ENCODE measurements at places on chromosomes 5 and 9.

- peak; percentile 52 for DNase-seq
These were observed 33.8 kb upstream of the ANXA2R start for GRCh38 chr5:43073597-43074546.

GRCh38 chr5:132770476-132771159 lies 6.4 kb downstream of the SEPTIN8 start:
- DNase-seq: no peak

GRCh38 chr5:23208959-23209431 lies 298.4 kb upstream of the PRDM9 start:
- no peak for DNase-seq

GRCh38 chr9:100602342-100602801 lies 24.5 kb downstream of the CAVIN4 start:
- no peak for DNase-seq

DNA sequence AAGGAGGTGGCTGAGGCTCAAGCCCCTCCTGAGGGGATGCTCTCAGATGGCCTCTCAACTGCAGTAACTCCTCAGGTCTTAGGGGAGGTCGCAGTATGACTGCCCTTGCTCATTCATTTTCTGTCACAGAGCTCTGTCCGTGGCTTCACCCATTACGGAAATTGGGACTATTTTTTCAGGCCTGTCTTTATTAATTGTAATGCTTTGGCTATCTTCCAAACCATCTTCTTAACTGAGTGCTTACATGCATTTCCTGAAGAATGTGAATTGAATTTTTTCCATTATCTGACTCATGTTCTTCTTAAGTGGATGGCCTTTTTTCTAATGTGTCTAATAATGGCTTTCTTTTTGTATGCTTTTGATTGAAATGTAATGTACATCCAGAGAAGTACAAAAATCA lies 36.4 kb upstream of the SV2C start:
- DNase-seq: no peak

- DNase-seq: no peak
These were observed 11.9 kb downstream of the APBA1 start for GRCh38 chr9:69660304-69660703.

DNA sequence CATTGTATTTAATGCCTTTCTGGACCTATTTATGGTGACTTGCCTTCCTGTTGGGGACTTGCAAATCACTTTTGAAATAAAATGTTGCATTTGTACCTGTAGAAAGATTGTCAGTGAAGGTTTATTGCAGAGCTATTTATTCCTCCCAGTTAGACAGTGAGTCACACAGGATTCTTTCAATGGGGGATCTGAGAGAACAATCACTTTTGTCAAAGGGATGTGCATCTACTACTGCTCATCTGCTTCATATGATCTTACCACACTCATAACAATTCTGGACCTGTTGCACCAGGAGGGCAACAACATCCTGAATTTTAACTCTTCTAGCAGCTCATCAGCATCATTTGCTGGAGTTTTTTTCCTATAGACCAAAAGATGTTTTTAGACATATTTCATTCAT lies 66.8 kb downstream of the FBXL7 start:
- no peak for DNase-seq

- no peak for DNase-seq
These were observed 732 bp downstream of the SNAPC3 start for GRCh38 chr9:15423231-15423985.

- peak; percentile 46 for DNase-seq
These were observed 474 bp downstream of the HMGCR start for GRCh38 chr5:75337366-75338021.

GRCh38 chr5:170252720-170253350 lies 20.1 kb downstream of the C5orf58 start:
- DNase-seq: no peak

- DNase-seq: peak; percentile 65
These were observed 83.4 kb downstream of the SH3PXD2B start for GRCh38 chr5:172370648-172371545.

- DNase-seq: no peak
These were observed 153.9 kb downstream of the PRELID2 start for GRCh38 chr5:145681216-145681615.

GRCh38 chr9:81753436-81753835 lies 64.1 kb upstream of the TLE1 start:
- DNase-seq: no peak

DNA sequence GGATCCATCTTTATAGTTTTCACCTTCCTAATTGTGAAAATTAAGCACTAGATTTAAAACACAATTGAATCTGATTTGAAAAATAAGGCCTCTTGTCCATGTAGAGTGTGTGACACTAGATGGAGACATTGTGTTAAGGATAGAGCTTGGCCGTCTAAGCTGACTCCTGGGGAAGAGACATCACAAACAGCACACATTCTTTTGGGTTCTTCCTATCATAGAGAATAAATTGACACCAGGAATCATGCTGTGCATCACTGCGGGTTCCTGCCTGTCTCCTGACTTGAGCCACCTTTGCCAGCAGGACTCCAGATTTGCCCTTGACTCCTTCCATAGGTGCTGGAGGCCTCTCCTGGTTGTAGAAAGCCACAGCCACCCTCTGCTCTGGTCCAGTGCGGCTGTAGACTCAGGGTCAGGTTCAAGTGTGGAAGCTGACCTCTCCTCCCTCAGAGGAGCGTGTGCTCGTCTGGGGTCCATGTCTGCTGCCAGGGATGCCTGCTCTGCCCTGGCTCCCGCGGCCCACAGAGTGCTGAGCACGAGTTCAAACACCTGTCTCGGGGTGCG lies 11.2 kb downstream of the ROPN1L start:
- no peak for DNase-seq

DNA sequence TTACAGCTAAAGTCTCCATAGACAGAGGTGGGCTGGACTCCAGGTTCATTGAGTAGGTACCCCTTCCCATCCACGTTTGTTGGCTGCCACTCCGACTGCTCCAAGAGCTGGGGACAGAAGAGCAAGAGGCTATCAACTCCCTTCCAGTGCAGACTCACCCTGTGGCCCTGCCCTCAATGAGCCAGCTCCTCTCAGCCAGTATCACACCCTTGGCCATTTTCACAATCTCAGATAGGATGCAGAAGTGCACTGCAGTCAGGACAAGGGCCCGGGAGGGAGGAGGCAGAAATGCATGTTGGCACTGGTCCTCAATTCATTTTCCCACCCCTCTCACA lies 6.2 kb downstream of the IRF1 start:
- peak; percentile 20 for DNase-seq

GRCh38 chr5:134417707-134418106 lies 6.0 kb upstream of the CDKN2AIPNL start:
- DNase-seq: no peak

DNA sequence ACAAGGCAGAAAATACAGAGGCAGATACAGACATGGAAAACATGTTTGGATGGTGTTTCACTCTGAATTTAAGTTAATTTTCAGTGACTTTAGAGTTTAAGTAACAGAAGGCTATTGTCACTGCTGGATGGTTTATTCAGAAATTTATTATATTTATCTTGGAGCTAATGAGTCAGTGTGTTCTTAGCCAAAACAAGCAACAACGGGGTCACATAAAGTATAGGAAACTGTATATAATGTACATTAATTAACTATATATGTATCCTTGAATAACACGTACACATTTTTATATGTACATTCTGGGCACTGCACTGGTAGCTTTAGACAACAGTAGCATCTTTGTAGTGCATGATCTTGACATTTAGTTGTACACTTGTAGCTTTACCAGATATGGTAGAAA lies 30.7 kb downstream of the CYLC2 start:
- DNase-seq: no peak

- no peak for DNase-seq
These were observed 302.4 kb downstream of the PDE4D start for GRCh38 chr5:59591162-59591561.

GRCh38 chr9:99231711-99232110 lies 9.6 kb downstream of the SEC61B start:
- DNase-seq: peak; percentile 52

DNA sequence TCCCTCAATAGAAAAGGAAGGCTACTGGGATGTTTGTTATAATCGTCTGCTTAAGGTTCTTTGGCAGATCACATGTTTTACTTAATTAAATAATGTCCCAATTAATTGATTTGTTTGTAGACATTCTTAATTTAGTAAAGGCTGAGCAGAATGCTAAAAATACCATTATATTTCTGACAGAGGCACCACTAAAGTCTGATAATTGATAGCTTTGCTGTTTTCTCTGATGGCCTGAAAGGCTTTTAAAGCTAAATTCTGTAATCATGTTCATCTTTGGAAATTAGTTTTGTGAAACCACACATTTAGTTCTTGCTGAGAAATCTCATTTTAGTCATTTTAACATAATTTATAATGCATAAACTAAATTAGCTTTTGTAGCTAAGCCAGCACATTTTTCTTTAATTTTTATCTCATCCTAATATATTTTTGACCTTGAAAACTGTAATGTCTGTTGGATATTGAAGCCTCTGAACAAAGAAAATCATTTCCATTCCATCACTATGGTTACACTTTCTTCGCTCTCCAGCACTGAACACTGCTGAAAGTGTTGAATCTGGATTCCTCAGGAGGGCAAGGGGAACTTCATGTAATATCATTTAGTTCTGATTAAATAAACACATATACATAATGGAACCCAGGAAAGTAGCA lies 329.4 kb downstream of the ELAVL2 start:
- DNase-seq: no peak

GRCh38 chr5:151063142-151063989 lies 17.5 kb downstream of the TNIP1 start:
- no peak for DNase-seq

DNA sequence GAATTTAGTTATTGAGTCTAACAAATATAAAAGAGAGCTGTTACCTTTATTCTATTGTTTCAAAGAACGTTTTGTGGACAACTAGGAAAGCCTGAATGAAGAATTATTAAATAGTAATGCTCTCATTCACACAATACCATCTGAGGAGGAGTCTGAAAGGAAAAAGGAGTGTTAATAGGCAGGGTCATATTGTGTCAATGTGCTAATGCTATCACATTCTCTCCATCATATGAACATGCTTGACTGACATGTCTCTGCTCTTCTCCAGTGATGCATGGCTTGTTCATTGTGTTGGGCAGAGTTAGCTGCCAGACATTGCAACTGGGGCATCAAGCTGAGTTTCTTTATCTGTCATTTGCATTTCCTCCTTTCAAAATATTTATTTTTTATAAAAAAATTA lies 1578.0 kb downstream of the MAT2B start:
- no peak for DNase-seq

- DNase-seq: no peak
These were observed 249.4 kb upstream of the TBCA start for GRCh38 chr5:78025540-78025939.

GRCh38 chr5:95113489-95113888 lies 171.4 kb downstream of the MCTP1 start:
- DNase-seq: no peak

- no peak for DNase-seq
These were observed 126.8 kb downstream of the PDE8B start for GRCh38 chr5:77337246-77337645.

- no peak for DNase-seq
These were observed 322.6 kb upstream of the POU5F2 start for GRCh38 chr5:94064025-94064424.

DNA sequence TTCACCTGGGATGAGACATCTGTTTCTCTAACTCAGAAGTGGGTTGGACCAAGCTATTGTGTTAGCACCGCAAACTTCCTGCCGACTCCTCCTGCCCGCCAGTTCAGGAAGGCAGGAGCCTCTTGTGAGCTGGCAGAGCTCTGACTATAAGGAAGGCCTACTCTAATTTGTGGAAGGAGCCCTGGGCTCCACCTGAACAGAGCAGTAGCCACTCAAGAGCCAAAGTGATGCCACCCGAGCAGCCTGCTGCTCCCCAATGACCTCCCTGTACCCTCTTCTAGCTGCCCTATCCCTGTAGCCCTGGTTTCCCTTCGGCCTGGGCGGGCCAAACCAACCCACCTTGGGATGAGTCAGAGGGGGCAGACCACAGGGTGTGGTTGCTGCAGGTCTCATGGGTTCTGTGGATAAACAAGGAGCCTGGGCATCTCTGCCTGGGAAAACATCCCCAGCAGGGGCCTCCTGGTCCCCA lies 81.6 kb downstream of the PSD2 start:
- DNase-seq: no peak

DNA sequence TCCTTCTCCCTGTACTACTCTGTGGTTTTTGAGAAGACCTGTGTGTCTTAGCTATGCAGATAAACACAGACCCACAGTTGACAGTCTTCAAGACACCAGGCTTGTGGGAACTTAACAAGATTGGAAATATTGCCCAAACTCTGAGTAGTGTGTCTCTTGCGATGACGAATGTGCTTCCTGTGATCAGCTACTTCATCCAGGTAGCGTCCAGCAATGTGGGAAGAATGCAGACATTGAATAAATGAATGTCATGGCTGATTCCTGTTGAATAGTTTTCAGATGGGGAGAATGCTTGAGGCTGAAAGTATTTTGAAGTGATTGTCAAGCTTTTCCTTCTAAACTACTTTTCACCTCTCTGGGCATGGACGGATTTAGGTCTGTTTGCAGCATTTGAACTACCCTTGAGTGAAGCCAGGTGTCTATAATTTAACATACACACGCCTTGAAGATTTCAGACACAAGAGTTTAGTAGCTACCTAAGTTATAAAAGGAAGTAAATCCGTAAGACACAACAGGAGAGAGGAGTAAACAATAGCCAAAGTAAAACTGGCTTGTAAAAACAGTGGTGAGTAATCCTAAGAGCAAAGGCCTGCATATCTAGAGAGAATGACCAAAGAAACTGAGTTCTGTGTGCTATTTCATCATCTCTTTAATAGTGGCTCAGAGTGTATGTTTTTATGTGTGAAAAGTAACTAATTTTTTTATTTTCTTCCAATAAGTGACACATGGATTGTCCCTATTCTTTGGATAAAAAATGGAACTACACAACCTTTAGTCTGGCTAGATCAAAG lies 30.0 kb upstream of the ARL14EPL start:
- DNase-seq: no peak

DNA sequence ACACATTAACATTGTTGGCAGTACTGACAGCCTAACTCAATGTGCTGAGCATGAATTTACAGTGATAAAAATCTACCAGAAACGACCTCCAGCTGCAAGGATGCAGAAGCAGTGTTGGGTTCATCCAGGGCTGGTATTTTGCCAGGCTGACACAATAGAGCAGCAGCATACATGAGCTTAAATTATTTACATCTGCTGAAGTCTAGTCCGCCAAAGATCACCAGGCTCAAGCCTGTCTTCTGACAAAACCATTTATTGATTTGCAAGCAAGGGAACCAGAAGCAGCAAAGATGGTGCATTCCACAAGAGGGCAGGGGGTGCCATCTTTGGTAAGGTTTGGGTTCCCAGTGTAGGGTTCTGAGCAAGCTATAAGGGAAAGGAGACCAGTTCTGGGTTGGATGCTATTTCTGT lies 8.7 kb upstream of the C5orf34 start:
- no peak for DNase-seq

DNA sequence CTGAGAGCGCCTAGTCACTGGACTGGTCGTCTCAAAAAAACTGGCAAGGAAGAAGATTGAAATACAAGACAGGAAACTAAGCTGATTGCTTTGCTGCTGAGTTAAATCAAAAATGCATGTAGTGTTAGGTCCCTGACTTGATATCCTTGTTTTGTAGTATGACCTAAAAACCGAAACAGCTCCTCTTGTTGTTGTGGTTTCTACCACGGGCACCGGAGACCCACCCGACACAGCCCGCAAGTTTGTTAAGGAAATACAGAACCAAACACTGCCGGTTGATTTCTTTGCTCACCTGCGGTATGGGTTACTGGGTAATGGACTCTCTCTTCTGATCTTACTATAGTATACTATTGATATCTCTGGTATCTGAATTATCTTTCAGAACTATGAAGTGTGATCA lies 4.3 kb downstream of the MTRR start:
- DNase-seq: peak; percentile 44

GRCh38 chr9:100355561-100355960 lies 2.8 kb upstream of the TEX10 start:
- DNase-seq: no peak
